Camera-type eye (tissue), 1 donor: ENCODE measurements at places on chromosomes 4 and X. TPM values are rescaled to one million over a fixed set of nuclear protein-coding genes. Genes with fewer than 3 reads are reported as not detected.

FAAH2 gene
- total RNA-seq = 3.1 TPM

IGFBP7 gene
- total RNA-seq = 290 TPM

NUP54 gene
- 102 TPM for total RNA-seq

USP51 gene
- total RNA-seq = 9.1 TPM

ZCCHC12 gene
- 14.9 TPM for total RNA-seq
